NCI-H1092 treated with DMSO at 0.1 percent for 48 hours (cell line): ENCODE measurements at places on chromosomes 13 and 19.

- DNase-seq = no peak
Measured at GRCh38 chr13:30746791-30747190, 11.4 kb downstream of the ALOX5AP start.

DNA sequence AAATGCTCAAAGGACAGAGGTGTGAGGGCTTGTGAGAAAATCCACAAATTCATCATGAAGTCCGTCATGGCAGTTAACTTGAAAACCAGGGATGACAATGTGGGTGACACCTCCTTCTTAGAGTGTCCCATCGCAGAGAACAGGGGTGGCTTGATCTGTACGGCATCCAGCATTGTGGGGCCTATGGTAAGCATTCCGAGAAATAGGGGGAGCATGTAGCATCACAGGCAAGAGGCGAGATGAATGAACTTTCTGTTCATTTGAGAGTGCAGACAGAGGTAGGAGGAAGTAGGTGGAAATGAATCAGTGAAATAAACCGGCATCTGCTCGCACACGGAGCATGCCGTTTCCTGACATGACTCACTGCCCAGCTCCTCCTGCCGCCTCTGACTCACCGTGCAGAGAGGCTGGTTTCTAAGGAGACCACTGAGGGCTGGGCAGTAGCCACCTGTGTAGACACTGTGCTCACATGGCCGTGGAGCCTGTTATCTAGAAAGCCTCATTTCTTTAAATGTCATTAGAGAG is 339.0 kb downstream of the RFC3 start:
- peak; percentile 66 for DNase-seq

GRCh38 chr13:52707375-52707774 is 32.2 kb downstream of the CNMD start:
- DNase-seq = peak; percentile 40

GRCh38 chr13:112877066-112877465 is 91.9 kb upstream of the MCF2L start:
- no peak for DNase-seq

GRCh38 chr19:10567656-10568055 is 1.1 kb downstream of the CDKN2D start:
- DNase-seq = no peak

DNA sequence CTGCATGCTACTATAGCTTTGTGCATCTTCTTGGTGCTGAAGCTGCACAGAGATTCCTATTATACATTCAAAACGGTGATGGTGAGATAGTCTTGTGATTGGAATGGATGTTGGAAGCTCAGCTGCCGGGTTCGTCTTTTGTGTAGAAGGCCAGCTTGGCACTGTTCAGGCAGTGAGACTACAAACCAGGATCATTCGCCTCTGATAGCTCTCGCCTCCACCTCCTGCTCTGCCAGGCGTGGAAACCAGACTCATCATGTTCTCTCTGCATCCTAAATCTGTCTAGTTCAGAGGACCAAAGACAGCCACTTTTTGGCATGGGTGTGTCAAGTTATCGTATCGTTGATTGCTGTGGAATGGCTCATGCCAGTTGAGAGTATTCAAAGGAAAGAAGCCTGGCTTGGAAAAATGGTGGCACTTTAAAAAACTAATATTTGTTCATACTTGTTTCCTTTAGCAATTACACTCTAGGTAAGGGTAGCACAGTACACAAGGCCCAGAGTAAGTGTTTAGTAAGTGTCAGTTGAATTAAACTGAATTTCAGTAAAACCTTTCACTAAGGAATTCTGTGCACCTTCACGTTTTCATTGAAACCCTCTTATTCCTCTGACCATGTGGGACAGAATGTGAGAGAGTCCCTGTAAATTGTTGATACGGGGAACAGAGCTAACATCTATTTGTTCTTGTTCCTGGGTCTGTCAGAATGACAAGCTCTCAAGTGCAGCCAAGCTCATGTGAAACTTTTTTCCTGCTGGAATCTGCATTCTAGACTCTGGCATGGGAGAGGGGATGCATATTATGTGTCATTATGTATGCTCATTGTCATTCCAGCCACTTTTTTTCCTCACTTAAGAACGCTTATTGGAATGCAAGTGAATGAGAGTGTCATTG is 69.8 kb downstream of the DPY19L3 start:
- DNase-seq = no peak

GRCh38 chr19:29873801-29874575 is 62.2 kb downstream of the CCNE1 start:
- no peak for DNase-seq

GRCh38 chr19:9487016-9487415 is 11.4 kb downstream of the ZNF560 start:
- no peak for DNase-seq

DNA sequence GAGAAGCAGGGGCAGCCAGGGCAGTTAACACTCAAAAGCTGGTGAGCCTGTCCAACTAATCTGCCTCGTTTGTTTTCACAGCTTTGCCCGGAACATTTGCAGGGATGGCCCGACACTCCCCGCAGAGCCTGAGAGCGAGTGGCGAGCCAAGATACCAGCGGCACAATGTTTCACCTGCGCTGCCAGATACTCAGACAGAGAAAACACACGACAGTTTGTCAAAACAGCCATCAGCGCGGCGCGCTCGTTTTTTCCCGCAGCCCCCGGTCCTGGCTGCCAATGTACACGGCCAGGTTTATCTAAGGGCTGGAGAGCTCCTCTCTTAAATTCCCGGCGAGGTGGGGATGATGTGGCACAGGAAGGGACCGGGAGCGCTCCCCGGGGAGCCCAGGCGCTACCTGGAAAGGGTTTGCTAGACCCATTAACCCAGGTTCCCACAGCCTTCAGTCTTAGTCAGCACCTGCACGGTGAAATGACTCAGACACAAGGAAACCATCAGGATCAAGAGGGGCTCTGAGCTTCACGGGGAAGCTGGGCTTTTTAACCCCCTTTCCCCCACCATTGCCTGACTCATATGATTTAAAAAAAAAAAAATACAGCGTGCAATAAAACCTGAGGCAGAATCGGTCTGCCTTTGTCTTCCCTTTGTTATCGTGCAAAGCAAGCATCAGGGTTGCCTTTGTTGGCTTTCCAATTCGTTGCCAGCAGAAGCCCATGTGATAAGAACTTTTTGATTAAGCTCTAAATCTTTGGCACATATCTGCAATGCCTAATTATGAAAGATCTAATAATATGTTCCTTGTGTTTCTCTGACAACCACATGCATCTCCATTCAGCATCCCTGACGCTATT is 186.2 kb downstream of the EFNB2 start:
- peak; percentile 98 for DNase-seq

DNA sequence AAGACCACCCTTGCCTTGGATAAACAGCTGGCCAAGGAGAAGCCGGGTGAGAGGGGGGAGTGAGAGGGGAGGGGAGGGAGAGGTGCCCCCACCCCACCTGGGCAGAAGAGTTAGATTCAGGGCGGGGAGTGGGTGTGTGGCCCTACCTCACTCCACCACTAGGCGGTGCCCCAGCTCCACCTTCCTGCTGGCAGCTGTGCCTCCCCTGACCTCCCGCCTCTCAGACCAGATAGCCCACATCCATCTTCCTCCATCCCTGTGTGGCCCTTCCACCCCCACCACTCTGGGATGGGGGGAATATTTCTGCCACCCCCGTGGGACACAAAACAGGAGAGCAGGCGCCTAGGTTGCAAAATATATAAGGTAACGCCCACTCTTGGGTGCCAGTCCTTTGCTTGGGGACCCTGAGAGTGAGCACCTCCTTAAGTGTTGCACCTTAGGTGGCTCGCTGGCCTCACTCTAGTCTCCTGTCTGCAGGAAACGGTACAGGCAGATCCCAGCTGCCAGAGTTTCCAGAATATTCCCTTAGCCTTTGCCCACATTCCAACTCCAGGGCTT is 13.8 kb upstream of the EHD2 start:
- peak; percentile 16 for DNase-seq

DNA sequence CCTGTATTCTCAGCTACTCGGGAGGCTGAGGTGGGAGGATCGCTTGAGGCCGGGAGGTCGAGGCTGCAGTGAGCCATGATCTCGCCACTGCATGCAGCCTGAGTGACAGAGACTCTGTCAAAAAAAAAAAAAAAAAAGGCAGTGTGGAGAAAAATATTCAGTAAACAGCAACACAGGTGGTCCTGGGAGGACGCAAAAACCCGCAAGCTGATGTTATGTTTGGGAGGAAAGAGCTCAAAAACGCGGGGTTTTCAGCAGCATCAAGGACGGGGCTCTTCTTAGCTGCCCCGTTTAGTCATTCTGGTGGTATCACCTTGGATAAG is 599 bp upstream of the ZNF784 start:
- no peak for DNase-seq

DNA sequence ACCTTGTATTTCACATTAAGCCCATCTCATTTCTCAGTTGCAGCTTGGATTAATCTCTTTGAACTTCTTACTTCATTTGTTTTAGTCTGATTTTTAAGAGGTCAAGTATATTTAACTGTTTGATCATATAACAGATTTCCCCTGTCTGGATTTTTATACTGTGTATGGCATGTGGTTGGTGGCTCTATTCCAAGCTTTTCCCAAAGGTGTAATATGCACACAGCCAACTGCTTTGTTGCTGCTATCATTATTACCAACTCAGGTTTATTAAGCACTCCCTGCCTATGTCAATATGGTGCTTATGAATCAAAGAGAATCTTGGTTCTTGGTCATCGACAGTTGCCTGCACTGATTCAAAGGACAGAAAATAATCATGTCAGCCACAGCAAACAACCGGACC is 92.6 kb downstream of the RAP2A start:
- DNase-seq = no peak

- no peak for DNase-seq
Measured at GRCh38 chr19:51271067-51271466, 20.2 kb downstream of the SIGLECL1 start.

- no peak for DNase-seq
Measured at GRCh38 chr13:33090755-33091414, 74.7 kb downstream of the KL start.

GRCh38 chr19:15107061-15108010 is at the start of gene SYDE1:
Gene SYDE1 (plus strand): TSS chr19:15107401. CDS start chr19:15107434, 33 bp downstream.
- no peak for DNase-seq

GRCh38 chr19:35320065-35320713 is 8.8 kb upstream of the CD22 start:
- DNase-seq = no peak

DNA sequence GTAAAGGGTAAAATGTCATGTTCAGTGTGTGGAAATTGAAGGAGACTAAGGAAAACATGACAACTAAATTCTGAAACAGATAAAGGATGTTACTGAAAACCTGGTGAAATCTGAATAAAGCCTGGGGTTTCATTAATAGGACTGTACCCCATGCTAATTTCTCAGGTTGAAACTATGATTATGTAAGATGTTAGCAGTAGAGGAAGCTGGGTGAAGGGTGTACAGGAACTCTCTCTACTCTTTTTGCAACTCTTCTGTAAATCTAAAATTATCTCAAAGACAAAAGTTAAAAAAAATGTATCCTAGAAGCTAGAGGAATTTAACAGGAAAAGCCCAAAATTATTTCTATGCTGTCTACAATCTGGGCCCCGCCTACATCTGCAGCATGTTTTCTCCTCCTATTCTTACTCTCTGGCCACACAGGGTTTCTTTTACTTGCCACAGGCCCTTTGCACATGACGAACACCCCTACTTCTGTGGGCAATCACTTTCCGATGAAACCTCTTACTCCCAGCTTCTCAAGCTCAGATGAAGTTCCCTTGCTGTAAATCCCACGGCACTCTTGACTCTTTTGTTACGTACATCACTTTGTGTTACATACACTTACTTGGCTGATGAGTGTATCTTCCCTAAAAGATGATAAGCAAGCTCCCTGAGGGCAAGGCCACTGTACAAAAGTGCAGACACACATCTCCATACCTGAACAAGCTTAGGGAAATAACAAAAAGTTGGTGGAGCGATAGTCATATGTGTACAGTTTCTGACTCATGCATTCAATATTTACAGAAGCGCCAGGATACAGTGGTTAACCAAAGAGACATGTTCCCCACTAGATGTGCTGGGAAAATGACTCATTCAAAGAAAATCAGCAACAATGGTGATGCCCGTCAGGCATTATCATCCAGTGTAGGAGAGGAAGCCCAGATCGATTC is 32.6 kb downstream of the RUBCNL start:
- DNase-seq = no peak

GRCh38 chr13:76865996-76866503 is 20.2 kb downstream of the KCTD12 start:
- DNase-seq = no peak

- DNase-seq = no peak
Measured at GRCh38 chr13:21232196-21232595, 55.7 kb downstream of the MRPL57 start.

GRCh38 chr19:35938282-35939224 is 2.4 kb downstream of the LRFN3 start:
- DNase-seq = no peak

GRCh38 chr13:42847891-42848663 is 66.7 kb downstream of the FAM216B start:
- DNase-seq = no peak

- no peak for DNase-seq
Measured at GRCh38 chr13:99386911-99387788, 80.0 kb upstream of the GPR183 start.

DNA sequence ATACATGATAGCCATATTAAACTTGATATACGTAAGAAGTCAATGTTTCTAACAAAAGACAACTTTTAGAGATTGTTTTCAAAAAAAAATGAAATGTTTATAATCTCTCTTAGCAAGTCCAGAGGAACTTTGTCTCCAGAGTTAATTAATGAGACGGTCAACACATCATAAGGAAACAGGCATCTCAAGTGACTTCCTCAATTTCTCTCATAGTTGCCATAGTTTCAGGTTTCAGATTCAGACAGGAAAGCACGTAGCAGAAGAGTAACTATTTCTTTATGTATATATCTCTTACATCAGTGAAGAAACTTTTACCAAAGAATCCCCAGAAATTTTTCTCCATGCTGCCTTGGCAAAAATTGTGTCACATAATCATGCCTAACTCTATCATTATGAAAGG is 159.6 kb upstream of the ATXN8OS start:
- no peak for DNase-seq

GRCh38 chr13:44686531-44686934 is 110.4 kb upstream of the TSC22D1 start:
- DNase-seq = no peak

DNA sequence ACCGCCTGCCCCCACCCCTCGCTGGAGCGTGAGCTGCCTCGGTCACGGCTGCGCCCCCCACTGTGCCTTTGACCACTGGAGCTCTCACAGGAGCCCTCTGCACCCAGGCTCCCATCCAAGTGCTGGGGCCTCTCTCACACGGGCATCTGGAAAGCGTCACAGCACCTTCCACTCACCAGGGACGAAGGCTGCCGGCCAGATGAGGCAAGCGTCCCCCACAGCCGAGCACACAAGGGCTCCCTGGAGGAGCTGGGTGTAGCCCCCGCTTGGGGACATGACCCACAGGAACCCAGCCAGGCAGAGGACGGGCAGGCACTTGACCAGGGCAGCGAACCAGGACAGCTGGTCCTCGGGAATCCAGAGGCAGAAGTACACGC is 560 bp downstream of the TMEM86B start:
- peak; percentile 16 for DNase-seq

DNA sequence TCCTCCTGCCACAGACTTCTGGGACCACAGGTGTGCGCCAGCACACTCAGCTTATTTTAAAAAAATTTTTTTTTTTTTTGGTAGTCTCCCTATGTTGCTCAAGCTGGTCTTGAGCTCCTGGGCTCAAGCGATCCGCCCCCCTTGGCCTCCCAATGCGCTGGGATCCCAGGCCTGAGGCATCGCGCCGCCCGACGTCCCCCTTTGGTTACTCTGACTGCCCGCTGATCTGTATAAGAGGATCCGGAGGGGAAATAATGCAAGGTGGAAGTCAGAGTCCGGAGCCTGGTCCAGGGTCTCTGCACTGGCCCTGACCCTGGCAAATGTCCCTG is 486 bp upstream of the ZNF805 start:
- DNase-seq = no peak
